ENCODE measurements at places on chromosomes 3 and 15.
A peak's percentile ranks its signal among the peaks of the same experiment; 100 is the strongest.

DNA sequence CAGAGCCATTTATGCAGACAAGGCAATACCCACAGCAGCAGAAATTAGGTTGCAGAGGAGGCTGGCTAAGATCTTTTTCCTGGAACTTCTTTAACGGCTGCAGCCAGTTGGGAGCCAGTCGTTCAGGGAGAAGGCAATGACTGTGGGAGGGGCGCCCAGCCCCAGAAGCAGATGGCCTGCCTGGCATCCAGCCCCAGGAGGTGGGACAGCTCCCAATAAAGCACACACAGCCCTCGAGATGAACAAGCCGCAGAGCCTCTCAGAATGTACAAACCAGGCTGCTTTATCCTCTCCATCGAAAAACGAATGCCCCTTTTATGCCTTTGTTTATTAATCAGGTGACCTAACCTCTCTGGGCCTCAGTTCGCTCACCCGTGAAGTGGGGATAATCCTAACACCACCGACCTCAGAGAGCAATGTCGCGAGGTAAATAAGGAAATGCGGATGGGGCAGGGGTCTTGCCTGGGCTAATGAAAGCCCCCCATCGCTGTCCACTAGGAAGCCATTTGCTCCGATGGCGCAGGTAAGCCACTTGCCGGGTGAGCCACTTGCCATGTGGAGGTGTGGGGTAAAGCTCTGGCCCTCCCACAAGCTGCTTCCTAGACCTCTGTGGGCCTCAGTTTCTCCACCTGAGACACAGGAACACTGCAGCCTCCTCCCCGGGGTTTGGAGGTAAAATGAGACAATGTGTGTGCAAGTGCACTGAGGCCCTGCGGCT is 35.8 kb downstream of the MGLL start:
- DNase-seq: peak; percentile 77

DNA sequence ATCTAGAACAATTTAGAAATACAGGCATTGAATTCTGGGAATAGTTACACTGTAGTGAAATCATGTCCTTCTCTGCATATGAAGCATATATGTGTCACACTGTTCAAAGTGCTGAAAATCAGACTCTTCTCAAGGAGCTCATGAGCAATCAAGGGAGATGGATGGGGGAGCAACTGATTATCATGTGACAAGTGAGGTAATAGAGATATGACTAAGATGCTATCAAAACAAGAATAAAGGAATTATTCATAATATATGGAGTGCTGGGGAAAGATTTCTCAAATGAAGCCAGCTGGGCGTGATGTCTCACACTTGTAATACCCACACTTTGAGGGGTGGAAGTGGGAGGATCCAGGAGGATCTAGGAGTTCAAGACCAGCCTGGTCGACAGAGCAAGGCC is 74.9 kb upstream of the CHRNB4 start:
- no peak for DNase-seq

GRCh38 chr15:38828031-38828532 is 263.5 kb upstream of the RASGRP1 start:
- no peak for DNase-seq

DNA sequence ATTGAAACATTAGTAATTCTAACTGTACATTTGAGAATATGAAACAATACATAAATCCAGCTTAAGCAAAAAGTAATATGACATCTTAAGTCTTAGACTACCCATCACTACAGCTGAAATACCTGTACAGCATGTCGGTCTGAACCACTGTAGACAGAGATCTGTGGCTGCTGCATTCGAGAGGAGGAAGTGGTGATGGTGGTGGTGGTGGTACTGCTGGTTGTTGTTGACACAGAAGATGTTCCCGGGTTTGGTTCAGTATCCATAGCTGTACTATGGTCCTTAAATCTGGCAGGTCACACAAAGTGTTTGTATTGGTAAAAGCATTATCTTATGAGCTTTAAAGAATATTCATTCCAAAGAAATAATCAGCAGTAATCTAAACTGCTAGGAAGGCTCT is 2.9 kb downstream of the PHC3 start:
- DNase-seq: no peak

DNA sequence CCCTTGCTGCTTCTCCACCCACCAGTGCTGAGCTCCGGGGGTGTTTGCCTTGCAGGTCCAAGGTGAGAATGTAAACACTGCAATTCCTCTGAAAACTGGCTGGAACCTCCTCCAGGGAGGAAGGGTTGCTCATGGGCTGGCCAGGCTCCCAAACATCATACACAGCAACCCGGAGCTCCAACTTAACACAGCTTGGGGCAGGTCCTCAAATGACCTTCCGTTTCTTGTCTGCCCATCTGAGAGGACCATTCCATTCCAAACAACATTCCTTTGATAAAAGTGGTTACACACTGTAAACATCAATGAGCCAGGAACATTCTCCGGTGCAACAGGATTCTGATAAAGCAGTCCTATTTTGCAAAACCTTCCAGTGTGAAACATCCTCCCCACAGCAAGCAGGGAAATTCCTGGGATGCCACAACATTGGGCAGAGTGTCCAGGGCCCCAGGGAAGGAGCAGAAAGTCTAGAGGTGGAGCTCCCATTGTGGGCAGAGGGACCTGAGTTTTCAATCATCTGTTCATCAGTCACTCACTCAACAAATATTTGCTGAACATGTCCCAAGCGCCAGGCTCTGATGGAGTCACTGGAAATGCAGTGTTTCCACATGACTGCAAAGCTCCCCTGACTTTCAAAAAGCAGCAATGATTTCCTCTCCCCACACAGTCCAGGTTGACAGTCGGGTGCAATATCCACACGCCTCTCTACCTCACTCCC is 7.3 kb upstream of the HEG1 start:
- no peak for DNase-seq

GRCh38 chr3:42745776-42746454 is 27.1 kb downstream of the CCDC13 start:
- DNase-seq: no peak

GRCh38 chr3:9732080-9732739 is 675 bp downstream of the BRPF1 start:
- no peak for DNase-seq

- no peak for DNase-seq
These were observed 127.4 kb downstream of the PCCB start for GRCh38 chr3:136377508-136377907.

- no peak for DNase-seq
These were observed 130.9 kb upstream of the CTDSPL start for GRCh38 chr3:37730825-37731224.

DNA sequence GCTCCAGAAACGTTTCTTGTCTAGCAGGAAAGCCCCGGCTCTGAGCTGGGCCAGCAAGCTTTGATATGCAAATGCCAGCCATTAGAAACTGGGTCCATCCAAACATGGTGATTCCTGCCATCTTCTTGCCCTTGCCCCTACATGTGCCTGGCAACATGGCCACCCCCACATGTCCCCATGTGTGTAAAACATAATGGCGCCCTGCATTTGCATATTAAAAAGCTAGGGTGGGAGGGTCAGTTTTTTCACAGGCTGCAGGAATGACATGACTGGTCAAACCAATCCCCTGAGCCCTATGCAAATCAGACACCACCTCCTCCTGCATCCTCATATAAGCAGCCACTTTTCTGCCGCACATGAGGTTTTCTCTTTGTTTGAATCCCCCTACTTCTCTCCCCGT is 21.2 kb downstream of the GPR156 start:
- DNase-seq: no peak

- DNase-seq: no peak
These were observed 79.3 kb downstream of the ANO10 start for GRCh38 chr3:43542328-43543043.

DNA sequence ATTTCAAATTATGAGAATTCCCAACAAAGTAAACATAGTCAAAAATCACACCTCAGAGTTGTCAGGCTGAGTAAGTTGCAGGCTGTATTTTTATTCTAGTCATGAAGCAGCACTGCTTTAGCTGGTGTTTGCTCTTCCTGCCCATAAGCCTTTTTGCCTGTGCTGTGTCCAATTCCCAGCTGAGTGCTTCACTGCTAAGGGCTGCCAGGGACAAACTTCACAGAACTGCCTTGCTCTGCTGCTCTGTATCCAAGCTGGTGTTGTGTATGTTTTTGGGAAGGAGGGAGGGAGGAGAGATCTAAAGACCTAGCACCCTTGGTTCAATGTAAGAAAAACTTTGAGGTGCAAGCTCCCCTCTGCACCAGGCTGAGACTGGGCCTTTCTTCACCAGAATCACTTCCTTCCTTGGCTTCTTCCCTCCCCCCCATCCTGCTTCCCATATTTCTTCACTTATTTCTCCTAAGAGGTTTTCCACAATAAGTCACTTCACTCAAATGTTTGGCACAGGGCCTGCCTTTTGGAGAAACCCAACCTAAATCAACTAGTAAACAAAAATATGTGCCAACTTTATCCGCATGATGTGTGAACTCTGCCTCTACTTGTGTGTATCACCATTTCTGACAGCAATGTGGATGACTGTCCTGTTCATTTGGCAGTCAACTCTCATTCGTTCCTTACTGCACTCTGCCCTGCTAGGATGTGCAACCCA is 156.1 kb downstream of the TBL1XR1 start:
- DNase-seq: peak; percentile 50

GRCh38 chr15:41416128-41416741 is 660 bp upstream of the RTF1 start:
- DNase-seq: peak; percentile 10

DNA sequence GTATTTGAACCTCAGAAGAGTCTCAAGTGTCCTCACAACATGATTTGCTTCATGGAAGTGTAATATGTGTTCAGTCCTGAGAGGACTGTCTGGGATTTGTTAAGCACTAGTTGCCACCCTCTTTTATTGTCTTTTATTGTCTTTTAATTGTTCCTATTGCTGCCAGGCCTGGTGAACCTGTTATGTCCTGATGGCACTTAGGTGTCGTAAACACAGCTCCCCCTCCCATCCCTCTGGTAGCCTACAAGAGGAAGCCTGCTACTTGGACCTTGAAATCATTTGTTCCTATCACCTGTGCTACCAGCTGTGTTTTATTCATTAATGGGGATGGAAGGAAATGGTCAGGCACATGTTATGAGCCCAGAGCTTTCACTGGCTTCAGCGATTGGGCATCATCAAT is 19.3 kb downstream of the CCNB2 start:
- DNase-seq: peak; percentile 6

DNA sequence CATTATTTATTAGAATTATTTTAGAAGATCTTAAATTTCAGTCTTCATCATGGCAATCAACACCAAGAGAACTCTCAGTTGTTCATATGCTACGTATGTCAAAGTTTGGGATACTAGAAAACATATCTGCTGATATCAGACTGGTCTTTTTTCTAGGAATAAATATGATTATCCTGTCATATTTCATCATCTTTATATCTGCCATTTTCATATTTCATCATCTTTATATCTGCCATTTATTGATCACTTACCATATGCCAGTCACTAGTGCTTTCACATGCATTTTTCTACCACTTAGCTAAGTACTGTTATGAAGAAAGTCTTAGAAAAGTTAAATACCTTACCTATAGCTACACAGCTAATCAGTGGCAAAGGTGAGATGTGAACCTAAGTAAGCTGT is 2.8 kb upstream of the ZCWPW2 start:
- no peak for DNase-seq

GRCh38 chr3:128501431-128501830 is 8.4 kb upstream of the GATA2 start:
- DNase-seq: no peak

GRCh38 chr3:107674371-107674770 is 151.6 kb downstream of the BBX start:
- DNase-seq: no peak

GRCh38 chr3:45547764-45548680 is 46.5 kb upstream of the LIMD1 start:
- DNase-seq: no peak

- peak; percentile 35 for DNase-seq
These were observed 481 bp upstream of the CRYBG3 start for GRCh38 chr3:97821287-97821773.

DNA sequence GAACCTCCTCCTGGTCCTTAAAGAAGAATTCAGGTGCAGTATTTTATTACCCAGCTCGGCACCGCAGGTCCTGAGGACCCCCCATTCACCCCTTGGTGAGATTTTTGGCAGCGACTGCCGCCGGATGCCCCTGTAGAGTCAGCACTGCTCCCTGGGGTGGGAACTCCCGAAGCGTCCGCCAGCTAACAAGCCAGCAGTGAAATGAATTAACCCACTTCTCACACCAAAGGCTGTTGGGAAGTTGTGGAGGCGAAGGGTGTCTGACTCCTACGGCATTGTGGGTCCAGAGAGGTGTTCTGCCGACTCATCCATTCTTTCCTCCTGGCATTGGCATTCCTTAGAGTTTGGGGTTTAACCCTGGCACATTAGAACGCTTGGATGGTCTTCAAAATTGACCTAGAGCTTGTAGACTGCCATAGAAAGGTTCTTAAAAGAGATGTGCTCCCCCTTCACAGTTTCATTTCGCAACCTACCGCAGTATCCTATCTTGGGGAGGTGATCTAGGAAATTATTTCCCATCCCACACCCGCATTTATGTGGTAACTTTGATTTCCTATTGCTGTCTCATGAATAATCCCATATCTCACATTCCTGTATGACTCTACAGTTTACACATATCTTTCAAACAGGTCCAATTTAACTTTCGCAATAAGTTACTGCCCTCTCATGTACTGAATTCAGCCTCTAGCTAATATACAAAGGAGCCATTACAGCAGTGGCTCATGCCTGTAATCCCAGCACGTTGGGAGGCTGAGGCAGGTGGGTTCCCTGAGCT is 879 bp upstream of the EIF5A2 start:
- no peak for DNase-seq

GRCh38 chr3:61401359-61401758 is 150.1 kb upstream of the FHIT start:
- no peak for DNase-seq

- no peak for DNase-seq
These were observed 71.3 kb upstream of the MBNL1 start for GRCh38 chr3:152197451-152197850.

- no peak for DNase-seq
These were observed 34.0 kb downstream of the FGD5 start for GRCh38 chr3:14852717-14853116.

GRCh38 chr15:66935688-66936087 is 129.7 kb upstream of the SMAD3 start:
- no peak for DNase-seq
